ENCODE measurements at places on chromosomes 11 and 22.

DNA sequence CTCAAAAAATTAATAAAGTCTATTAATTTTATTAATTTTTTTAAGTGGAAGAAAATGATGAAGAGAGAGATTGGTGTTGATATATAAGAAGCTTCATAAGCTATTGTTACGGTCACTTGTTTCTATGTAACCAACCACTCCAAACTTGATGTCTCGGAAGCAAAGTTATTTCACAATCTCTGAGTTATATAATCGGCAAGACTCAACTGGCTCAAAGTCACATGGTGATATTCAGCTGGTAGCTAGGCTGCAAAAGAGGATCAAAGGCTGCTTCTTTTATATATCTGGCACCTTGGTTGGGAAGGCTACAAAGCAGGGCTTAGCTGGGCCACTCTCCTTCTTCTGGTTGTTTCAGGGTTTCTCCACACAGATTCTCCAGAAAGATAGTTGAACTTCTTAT is 245.1 kb upstream of the ARHGAP42 start:
- DNase-seq: no peak

- DNase-seq: no peak
Observed at GRCh38 chr22:38215156-38216038, 13.6 kb downstream of the MAFF start.

DNA sequence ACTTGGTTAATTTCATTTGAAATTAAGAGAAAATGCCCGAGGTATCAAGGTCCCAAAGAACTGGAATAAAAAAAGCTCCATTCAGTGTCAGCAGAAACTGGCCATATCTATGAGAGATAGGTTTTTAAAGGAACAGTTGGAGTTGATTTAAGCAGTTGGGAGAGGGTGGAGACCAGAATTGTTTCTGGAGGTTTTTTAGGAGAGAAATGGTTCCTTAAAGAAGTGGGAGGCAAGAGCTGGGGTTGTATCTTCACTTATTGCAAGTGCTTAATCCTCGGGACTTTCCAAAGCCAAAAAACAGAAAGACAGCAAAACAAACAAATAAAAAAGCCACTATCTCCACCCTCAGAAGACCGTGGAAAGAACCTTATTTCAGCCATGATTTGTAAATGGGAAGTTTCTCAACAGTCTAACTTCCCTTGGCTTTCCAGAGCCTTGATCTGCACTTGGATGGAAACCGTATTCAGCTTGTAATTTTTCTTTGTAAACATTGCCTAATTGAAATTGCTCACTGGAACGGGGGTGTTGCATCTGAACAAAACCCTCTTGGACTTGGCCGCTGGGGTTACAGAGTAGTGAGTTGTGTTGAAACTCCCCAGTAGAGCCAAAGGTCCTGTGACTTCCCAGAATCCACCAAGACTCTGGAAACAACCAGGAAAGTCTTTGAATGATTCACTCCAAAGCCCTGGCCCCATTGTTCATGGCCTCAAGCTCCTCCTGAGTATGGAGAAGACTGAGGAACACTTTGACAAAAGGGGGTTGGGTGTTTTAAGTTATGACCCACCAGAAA is 115.6 kb downstream of the SLC1A2 start:
- DNase-seq: peak; percentile 58

DNA sequence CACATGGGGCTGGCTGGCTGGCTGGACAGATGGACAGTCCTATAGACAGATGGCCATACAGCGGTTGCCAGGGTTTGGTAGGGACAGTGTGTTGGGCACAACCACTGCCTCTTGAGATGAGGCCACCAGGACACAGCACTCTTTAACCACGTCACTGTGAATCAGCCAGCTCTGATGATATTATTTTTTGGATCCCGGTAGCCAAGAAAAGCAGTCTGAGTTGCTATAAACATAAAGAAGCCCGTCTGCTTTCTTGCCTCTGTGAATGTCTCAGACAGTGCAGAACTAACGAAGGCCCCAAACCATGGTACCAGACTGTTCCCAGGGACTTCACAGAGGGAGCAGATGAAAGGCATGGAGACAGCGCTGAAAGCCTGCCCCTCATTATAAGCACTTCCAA is 115.9 kb upstream of the CSNK2A3 start:
- no peak for DNase-seq

- peak; percentile 45 for DNase-seq
Observed at GRCh38 chr11:11265994-11266606, 87.0 kb downstream of the CSNK2A3 start.

- DNase-seq: no peak
Observed at GRCh38 chr11:96472085-96472484, 82.3 kb downstream of the JRKL start.

Data from Ammon's horn (tissue), 1 donor.